ENCODE measurements at places on chromosomes 1 and 21.

DNA sequence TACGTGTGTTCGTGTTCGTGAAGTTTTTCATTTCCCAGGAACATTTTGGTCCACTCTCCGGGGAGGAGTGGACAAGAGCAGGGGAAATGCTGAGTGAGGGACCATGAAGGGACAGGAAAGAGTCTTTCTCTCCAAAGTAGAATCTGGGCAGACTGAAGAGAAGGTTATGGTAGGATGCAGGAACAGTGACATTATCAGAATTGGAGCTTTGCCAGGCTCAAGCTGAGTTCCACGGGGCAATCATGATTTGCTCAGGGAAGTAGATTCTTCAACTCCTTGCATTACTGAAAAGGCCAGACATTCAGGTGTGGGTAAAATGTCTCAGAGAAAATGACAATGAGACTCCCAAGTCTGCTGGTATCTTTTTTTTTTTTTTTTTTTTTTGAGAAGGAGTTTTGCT lies 16.6 kb downstream of the ATP1A4 start:
- no peak for DNase-seq

GRCh38 chr1:36160949-36161485 lies 5.1 kb downstream of the MAP7D1 start:
- DNase-seq = peak; percentile 65

GRCh38 chr1:17361687-17362086 lies 10.3 kb upstream of the PADI6 start:
- DNase-seq = no peak

GRCh38 chr1:60984062-60984799 lies 98.1 kb upstream of the NFIA start:
- no peak for DNase-seq

- peak; percentile 96 for DNase-seq
These were observed at the start of gene IPO13 for GRCh38 chr1:43946236-43947060. Gene IPO13, plus strand, starts transcription at chr1:43946950. Its CDS starts 651 bp downstream, at chr1:43947601.

Data from left lung (tissue), 14 donors.